Stimulated activated CD4-positive, alpha-beta T cell treated with anti-CD3 and anti-CD28 coated beads, Interleukin-4, amount 100 ng/mL, for 4 hours (primary cell): ENCODE measurements at places on chromosomes 16 and 17.

DNA sequence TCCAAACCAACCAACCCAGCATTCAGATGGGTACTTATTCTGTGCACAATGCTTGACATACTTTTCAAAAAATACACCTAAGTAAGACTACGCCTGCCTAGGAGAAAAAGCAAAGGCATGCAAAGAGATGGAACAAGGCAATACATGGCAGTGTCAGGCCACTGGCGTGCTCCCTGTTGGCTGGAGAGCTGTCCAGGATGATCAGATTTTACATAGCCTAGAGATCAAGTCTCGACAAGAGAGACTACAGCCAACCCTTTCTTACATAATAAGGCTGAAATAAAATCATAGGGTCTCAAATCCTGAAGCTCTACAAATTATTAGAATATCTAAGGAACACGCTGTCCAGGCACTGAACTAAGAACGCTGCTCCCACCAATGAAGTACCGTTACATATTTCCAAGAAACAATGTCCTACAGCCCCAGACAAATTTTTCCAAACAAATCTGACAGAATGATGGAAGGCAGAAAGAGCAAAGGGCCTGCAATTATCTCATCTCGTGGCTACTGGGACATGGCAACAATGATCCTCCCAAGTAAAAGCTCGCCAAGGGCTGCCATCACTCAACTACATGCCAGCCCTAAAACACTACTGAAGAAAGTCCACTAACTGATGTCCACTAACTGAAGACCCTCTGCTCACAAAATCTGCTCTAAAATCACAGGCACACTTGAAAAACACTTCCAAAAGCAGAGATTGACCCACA, 5.1 kb downstream of the RPS15A start:
- no peak for DNase-seq

DNA sequence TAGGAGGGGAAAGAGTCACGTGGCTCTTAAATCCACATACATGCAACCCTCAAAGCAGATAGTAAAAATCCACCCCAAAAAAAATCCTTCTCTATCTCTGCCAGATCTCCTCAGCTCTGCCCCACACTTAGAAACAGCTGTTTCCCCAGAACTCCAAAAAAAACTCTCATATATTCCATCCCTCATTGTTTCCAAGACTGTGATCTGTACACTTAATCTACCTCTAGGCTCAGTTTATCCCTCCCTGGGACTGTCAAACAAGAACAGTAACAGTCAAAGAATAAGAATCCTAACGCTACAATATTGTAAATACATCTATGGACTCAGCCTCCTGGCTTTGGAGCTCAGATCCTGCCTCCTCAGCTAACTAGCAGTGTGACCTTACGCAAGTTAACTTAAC, 11.6 kb downstream of the CUEDC1 start:
- no peak for DNase-seq

DNA sequence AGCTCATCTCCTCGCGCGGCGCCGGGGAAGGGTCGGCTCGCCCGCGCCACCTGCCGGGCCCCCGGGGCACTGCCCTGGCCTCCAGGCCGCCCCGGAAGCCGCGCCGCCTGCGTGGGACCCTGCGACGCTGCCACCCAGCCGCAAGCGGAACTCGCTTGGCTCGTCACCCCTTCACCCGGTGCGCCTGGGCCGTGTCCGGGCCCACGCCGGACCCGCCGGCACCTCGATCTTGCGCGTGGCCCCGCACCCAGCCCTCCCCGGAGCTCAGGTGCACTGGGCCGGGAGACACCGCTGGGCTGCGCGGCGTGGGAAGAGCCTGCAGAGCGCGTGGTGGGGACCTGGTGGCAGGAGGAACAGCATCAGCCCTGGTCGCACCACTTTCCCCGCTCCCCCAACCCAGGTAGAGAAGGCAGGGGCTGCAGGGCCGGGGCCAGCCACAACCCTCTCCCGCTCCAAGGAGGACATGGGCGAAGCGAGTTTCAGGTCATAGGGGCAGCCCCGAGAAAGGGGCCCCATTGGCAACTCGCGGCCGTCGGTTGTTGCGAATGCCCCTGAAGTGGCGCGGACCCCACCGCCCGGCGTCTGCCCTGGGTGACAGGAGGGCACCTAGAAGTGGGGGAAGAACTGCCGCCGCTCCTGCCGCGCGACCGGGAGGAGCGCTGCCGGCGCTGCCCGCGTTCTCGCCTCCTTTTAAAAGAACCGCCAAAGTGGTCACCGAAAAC, 363 bp upstream of the MIF4GD start:
- DNase-seq = peak; percentile 90

- DNase-seq = no peak
Observed at GRCh38 chr16:21603928-21604327, 4.6 kb downstream of the METTL9 start.

GRCh38 chr17:4438162-4438944, 4.6 kb downstream of the SPNS3 start:
- no peak for DNase-seq

GRCh38 chr17:72683506-72684404, 408.7 kb downstream of the SLC39A11 start:
- DNase-seq = no peak

- no peak for DNase-seq
Observed at GRCh38 chr17:40696651-40697072, 6.9 kb downstream of the KRT24 start.

GRCh38 chr17:43315369-43315768, 81.6 kb upstream of the RNU2-1 start:
- DNase-seq = no peak

GRCh38 chr17:46046957-46047356, 47.9 kb downstream of the STH start:
- no peak for DNase-seq

GRCh38 chr17:29956225-29956624, 14.8 kb downstream of the EFCAB5 start:
- DNase-seq = no peak

- DNase-seq = no peak
Observed at GRCh38 chr17:64085650-64086005, 44.3 kb downstream of the ERN1 start.

DNA sequence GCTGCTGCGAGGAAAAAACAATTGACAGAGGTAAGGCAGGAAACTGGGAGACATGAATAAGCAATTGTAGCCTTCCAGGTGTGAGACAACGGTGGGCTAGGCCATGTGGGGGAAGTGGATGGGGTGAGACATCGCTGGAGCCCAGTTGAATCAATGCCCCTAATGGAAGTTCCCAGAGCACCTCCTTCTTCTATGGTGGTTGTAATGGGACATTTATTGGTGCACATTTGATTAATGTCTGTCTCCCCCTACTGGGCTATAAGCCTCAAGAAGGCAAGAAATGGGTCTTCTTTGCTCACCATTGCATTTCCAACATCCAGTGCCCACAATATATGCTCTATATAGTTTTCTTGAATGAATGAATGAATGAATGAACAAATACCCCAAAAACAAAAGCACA, 22.7 kb upstream of the CD300E start:
- DNase-seq = no peak

GRCh38 chr17:49787884-49788477, 500 bp upstream of the KAT7 start:
- DNase-seq = no peak

DNA sequence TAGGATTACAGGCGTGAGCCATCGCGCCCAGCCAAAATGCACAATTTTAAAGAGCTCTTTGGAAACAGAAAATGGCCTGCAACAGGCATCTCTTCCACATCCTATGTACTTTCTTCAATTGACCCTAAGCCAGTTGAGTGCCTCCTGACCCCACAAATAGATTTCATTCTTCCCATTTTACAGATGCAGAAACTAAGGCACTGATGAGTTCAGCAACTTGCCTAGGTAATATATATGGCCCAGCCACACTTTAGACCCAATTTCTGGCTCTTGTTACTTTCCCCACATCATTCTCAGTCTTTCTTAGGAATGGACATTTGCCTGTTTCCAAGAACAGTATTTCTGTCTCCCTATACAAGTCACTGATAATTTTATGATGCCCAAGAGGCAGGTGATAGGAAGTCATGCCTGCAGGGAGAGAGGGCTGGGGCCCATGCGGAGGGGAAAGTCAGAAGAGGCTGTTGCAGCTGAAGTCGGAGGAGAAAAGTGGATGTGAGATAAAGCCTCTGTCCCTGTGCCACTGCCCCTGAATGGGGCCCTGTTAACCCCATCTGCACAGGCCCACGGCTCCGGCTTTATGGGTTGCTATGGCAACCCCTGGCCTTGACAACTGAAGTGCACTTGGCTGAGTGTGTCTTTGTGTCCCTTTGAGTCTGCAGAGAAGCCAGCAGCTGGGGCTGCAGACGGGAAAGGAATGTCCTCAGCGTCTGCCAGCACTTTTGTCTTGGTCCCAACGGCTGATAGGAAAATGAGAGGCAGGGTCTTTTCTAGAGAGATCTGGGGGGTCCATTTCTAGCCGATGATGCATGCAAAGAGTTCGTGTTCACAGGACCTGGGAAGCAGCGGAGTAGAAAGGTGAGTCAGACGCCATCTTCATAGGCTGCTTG, 45.9 kb downstream of the ABAT start:
- DNase-seq = no peak

GRCh38 chr16:3766177-3766576, 48.9 kb upstream of the TRAP1 start:
- no peak for DNase-seq

DNA sequence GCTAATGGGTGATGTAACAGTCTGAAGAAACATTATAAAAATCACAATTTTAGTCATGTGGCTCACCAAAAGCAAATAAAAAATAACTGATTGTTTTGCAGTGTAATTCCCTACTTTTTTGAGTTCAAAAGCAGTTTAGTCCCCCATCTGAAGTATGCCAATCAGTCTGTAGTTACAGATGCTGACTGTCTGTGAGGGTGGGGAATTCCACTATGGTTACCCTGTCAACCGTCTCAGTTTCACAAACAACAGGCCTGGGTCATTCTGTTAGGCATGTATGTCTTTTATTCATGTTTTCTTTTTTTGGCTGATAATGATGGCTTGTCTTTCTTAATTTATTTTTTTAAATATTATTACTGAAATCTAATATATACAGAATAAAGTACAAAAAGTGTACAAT, 69.3 kb downstream of the STXBP4 start:
- DNase-seq = no peak

DNA sequence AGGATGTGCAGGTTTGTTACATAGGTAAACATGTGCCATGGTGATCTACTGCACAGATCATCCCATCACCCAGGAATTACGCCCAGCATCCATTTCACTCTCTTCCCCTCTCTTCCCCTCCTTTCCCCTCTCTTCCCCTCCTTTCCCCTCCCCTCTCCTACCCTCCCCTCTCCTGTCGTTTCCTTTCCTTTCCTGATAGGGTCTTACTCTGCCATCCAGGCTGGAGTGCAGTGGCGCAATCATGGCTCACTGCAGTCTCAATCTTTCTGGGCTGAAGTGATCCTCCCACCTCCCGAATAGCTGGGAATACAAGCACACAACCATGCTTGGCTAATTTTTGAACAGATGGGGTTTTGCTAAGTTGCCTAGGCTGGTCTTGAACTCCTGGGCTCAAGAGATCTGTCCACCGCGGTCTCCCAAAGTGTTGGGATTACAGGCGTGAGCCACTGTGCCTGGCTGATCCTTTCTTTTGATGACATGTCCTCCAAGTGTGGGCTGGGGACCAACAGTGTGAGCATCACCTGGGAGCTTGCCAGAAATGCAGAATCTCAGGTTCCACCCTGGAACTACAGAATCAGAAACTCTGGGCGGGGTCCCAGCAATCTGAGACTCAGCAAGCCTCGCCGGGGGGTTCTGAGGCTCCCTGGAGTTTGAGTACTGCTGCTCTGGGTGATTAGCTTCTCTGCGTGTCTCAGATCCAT, 10.8 kb downstream of the ATP2C2 start:
- no peak for DNase-seq

GRCh38 chr16:47481698-47482374, 20.7 kb downstream of the PHKB start:
- DNase-seq = no peak

GRCh38 chr17:16215965-16216316, 607 bp upstream of the NCOR1 start:
- DNase-seq = peak; percentile 5

DNA sequence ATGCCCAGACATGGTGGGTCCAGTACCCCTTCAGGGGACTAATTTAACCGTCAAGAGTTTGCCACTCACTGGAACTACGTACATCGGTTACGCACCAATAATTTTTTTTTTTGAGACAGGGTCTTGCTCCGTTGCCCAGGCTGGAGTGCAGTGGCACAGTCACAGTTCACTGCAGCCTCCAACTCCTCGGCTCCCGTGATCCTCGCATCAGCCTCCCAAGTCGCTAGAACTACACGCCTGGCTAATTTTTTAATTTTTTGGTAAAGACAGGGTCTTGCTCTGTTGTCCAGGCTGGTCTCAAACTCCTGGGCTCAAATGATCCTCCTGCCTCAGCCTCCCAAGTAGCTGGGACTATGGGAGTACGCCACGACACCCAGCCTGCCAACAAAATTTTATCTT, 15.6 kb downstream of the RPH3AL start:
- no peak for DNase-seq

GRCh38 chr16:48555155-48555554, 54.8 kb downstream of the N4BP1 start:
- DNase-seq = no peak

GRCh38 chr17:59611503-59611902, 8.2 kb upstream of the CLTC start:
- no peak for DNase-seq

GRCh38 chr16:49276646-49277385, 4.8 kb downstream of the CBLN1 start:
- no peak for DNase-seq

DNA sequence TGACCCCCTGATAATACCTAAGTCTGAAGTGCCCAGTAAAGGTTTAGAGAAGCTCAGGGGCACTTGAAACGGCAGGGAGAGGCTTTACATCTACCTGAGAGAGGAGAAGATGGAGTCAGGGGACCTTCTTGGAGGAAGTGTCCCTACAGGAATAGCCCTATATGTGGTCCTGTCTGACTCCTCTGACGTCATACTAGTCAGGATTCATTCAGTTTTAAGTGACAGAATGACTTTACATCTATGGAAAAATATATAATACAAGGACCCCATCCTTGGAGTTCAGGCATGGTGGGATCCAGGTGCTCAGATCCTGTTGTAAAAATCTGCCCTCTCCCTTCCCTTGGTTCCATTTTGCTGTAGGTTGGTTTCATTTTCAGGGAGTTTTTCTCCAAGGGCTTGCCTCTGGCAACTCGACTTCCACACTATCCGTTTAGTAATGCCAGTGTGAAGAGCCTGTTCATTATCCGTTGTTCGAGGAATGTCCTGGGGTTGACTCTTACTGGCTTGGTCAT, 205.6 kb downstream of the IRF8 start:
- DNase-seq = no peak

- DNase-seq = no peak
Observed at GRCh38 chr17:57864273-57864672, 14.4 kb upstream of the MRPS23 start.

GRCh38 chr16:2473999-2474876, 689 bp upstream of the TBC1D24 start:
- DNase-seq = peak; percentile 56

- DNase-seq = no peak
Observed at GRCh38 chr16:87457061-87457611, 35.7 kb downstream of the ZCCHC14 start.

GRCh38 chr16:28549301-28549899, 4.3 kb upstream of the SGF29 start:
- peak; percentile 4 for DNase-seq

GRCh38 chr16:88692861-88693260, 6.6 kb upstream of the SNAI3 start:
- no peak for DNase-seq

- DNase-seq = no peak
Observed at GRCh38 chr17:65070620-65071019, 14.1 kb upstream of the GNA13 start.

- no peak for DNase-seq
Observed at GRCh38 chr16:77612596-77612995, 109.7 kb upstream of the NUDT7 start.

- no peak for DNase-seq
Observed at GRCh38 chr17:45103269-45103795, 29.0 kb downstream of the PLCD3 start.

GRCh38 chr16:88429387-88430184, 23.5 kb upstream of the ZFPM1 start:
- DNase-seq = no peak
